ENCODE measurements at places on chromosomes 7 and 10.

DNA sequence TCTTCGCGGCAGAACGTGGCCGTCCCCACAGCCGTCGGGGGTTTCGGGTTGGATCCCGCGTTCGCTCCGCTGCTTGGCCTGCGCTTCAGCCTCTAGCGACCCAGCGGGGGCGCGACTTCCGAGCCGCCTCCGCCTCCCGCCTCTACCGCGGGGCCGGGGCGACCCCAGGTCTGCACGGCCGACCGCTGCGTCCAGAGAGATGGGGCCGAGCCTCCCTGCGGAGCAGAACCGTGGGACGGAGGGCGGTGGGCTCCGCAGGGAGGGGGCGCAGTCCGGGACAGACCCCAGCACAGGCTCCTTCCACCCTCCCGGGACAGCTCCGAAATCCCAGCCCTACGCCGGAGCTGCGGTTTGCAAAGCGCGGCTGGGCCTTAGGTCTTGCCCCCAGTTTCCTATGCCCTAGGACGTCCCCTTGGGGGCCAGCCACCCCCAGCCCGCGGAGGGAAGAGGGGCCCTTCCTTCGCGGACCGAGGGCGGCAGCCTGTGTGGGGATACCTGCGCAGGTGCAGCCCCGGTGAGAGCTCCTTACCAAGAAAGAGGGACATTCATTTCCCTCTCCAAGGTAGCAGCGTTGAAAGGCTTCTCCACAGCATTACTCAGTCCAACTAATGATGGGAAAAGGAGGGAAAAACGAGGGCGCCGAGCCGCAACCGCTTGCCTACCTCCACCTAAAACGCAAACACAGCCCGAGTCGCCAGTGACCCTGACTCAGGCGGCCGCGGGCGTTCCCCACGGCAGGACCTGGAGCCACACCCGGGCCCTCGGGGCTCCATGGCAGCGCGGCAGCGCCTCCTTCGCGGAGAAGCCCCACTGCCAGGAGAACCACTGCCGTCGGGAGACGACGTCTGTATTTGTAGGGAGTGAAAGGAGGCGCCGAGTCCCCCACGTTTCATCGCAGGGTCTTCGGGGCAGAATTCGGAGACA lies 115.7 kb downstream of the BMS1 start:
- no peak for DNase-seq

DNA sequence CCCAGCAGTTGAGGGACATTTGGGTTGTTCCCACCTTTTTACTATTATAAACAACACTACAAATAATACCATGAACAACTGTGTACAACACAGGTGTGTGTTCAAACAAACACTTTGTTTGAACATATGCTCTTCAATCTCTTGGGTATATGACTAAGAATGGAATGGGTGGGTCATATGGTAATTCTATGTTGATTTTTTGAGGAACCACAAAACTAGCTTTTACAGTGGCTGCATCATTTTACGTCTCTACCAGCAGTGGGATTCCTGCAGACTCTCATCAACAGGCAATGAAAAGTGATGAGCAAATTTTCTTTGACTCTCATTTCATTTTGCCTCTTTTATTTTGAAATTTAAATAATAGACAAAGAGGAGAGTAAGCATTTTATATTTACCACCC lies 116.9 kb upstream of the KLF14 start:
- DNase-seq = no peak

DNA sequence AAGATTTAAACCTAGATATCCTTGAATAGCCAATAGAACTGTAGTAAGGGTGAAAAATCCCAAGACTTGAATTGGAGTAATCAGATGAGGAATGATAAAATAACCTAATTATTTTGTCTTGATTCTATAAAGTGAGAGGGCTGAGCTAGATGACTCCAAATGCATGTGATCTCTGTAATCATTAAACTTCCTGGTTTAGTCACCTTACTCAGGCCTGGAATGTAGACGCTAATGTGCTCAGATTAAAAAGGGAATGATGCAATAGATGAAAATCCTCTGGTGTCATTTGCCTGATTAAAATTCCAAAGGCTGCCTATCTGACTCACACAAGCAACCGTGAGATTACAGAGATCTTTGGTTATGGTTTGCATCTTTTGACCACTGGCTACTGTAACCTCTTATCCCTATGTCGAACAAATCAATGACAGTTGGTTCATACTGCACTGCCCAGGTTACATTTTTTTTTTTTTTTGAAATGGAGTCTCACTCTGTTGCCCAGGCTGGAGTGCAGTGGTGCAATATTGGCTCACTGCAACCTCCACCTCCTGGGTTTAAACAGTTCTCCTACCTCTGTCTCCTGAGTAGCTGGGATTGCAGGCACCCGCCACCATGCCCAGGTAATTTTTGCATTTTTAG lies 2.9 kb upstream of the HKDC1 start:
- no peak for DNase-seq

- DNase-seq = no peak
These were observed 47.6 kb downstream of the STEAP1B start for GRCh38 chr7:22452142-22452959.

- DNase-seq = no peak
These were observed 50.3 kb upstream of the RSU1 start for GRCh38 chr10:16867556-16867955.
